ENCODE measurements at places on chromosomes 1 and 21.

- no peak for DNase-seq
Observed at GRCh38 chr1:230212405-230212936, 145.4 kb downstream of the GALNT2 start.

DNA sequence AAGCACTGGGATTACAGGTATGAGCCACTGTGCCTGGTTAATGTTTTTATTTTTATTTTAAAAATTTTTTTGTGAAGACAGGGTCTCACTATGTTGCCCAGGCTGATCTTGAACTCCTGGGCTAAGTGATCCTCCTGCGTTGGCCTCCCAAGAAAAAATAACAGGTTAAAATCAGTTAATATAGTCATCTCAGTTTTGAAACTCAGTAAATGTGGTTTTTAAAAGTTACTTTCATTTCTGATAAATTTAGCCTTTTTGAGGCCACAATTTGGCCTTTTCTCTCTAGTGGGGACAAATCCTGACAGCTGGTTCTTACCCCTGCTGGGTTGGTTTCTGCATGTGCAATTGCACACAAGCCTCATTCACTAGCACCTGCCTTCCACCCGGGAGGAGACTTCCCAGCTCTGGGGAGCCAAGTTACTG lies 13.3 kb downstream of the PMF1 start:
- DNase-seq: no peak

- no peak for DNase-seq
Observed at GRCh38 chr1:26578167-26578566, 48.6 kb downstream of the RPS6KA1 start.

- DNase-seq: no peak
Observed at GRCh38 chr1:19450811-19451515, 34.4 kb downstream of the CAPZB start.

- no peak for DNase-seq
Observed at GRCh38 chr1:168572633-168573032, 3.8 kb upstream of the XCL1 start.
